ENCODE measurements at places on chromosomes 1 and 21. TPM values are rescaled to one million over a fixed set of nuclear protein-coding genes. Genes with fewer than 3 reads are reported as not detected.

- H3K27ac ChIP-seq: no peak overlapping the region
- no peak for DNase-seq
- no peak overlapping the region for H3K4me3 ChIP-seq
- peaks cover 22% of the 10 kb centered on the region for H3K4me1 ChIP-seq
- peaks cover 43% of the 10 kb centered on the region for H3K36me3 ChIP-seq
- peaks cover 2% of the 10 kb centered on the region for H3K27me3 ChIP-seq
Observed at GRCh38 chr1:232956081-232956480, 5.7 kb downstream of the NTPCR start.

DNA sequence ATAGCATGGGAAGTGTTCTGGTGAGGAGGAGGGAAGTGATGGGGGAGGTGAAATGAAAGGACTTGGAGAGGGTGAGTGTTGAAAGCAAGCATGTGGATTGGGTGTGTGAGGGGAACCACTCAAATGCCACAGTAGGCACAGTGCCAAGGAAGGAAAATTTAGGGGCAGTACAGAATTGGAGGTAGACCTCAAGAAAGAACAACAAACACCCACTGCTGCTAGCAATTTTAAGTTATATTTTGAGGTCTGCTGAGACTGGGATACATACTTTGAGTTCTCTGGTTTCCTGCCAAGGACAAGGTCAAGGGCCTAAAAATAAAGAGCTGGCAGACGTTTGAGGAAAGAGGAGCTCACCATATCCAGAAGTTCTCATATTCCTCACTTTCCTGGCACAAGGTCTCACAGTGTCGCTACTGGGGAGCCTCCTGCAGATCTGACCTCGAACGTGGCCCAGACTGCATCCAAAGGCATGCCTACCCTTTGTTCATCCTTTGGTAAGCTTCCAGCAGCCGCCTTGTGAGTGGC lies 104.0 kb downstream of the BRINP2 start:
- DNase-seq: no peak
- no peak overlapping the region for H3K4me3 ChIP-seq
- H3K27me3 ChIP-seq: no peaks in the 10 kb centered on the region
- no peaks in the 10 kb centered on the region for H3K4me1 ChIP-seq
- no peak overlapping the region for H3K27ac ChIP-seq

DNA sequence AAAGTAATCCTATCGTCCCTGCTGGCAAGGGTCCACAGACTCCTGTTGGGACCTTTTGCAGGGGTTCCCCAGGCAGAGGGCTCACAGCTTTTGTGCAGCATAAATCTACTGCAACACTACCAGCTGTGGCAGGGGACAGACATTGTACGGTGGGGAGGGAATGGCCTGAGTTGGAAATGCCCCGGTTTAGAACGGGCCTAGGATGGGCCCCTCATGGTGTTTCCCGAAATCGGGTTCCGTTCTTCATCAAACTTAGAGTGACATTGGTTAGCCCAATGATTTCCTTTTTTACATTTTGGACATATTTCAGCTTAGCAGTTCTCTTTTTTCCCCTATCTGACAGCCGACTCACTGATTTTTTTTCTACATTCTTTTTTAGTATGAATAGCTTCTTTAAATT lies 26.5 kb upstream of the SAMD11 start:
- no peak overlapping the region for H3K27ac ChIP-seq
- no peak for DNase-seq
- no peak overlapping the region for H3K4me3 ChIP-seq
- peaks cover 5% of the 10 kb centered on the region for H3K36me3 ChIP-seq

ZMYM1 gene
- polyA plus RNA-seq: 10.2 TPM

Data from immature natural killer cell (primary cell).